ENCODE measurements at places on chromosomes 11 and 22.

DNA sequence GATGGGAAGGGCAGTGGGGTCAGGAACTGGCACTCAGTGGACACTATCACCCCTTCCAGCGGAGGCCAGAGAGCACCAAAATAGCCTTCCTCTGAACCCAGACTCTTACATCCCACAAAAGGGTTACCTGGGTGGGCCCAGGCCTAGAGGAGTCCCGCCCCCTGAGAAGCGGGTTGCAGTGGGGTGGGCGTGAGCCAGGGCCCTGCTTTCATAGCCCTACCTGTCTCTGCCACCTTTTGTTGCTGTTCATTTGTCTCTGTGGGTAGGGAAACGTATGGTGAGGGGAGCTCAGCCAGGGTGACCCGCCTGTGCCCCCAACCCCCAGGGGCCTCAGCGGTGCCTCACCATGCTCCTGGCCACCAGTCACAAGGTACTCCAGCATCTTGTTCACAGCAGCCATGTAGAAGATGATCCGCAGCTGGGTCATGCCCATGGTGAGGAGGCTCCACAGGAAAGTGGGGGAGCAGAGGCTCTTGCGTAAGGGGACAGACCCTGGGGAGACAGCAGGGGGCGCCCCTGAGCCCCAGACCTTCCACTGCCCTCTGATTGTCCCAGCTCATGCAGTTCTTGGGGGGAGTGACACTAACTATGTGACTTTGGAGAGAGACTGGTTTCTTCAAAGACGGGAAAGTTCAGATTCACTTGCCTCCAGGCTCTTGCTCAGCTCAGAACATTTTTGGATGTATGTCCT lies 24.0 kb downstream of the SLC43A1 start:
- DNase-seq: peak; percentile 76

DNA sequence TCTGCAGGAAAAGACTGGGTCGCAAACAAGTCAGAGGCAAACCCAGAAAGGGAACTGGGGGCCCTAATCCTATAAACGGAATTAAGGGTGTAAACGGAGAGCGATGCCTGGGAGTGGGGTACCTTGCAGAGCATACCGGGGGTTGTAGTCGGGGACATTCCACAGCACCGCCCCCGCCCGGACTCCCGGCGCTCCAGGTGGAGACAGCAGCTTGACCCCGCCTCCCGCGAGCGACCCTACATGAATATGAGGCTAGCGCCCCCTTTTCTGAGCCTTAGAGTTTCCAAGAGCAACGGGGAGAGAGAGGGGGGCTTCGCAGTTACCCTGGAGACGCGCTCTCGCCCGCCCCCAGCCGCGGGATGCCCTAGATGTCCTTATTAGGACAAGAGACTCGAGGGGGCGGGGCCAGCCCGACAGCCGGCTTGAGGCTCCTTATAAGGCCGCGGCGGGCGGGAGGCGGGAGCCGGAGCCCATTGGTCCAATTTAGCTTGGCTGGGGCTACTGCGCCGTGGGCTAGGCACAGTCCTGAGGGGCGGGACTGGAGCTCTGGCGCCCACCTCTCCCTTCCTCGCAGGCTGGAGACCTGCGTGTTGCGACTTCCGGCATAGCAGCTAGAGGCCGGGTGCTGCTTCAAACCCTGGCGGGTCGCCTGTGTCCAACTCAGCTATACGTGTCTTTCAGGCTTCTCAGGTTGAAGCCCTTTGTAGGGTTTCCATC lies 980 bp upstream of the MUS81 start:
- DNase-seq: peak; percentile 94

DNA sequence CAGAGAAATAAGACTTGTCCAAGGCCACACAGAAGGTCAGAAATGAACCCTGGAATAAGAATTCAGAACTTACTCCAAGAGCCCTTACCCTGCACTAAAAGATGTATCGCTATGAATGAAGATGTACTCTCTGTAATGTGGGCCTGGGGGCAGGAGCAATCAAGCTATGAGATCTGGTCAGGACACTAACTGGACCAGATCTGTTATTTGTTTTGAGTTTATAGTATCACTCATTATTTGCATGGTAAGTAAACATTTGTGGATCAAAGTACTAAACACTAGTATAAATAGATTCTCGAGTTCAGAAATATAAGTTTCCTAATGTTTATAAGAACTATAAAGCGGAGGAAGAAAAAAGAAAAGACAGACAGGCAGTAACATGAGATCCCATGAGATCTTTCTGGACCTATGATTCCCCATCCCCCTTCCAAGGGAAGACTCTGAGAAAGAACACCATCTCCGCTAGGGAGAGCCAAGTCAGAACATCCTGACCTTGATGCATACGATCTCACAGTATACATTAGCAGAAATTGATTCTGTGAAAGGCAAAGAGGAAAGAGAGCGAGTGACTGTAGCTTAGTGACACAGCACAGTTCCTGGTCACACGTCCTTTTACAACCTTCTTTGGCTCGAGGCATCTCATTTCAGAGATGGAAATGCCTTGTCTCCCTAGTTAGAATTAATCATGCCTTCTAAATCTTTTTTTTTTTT lies 71.2 kb downstream of the USP35 start:
- DNase-seq: no peak

DNA sequence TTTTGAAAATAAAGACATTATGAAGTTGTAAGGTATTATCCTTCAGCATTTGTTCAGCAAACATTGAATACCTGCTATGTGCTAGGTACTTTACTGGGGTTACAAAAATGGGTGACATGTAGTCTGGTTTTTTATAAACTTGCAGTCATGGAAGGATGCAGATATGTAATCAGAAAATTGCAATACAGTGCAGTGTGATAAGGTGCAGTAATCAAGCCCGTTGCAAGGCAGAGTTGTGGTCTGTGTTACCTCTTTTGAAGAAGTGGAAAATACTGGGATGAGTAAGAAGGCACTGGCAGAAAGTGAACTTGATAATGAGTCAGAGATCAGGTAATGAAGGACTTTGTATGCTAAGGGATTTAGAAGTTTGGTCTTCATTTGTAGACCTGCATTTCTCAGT lies 8.1 kb downstream of the FBXO7 start:
- peak; percentile 72 for DNase-seq

GRCh38 chr11:93986716-93987115 lies 34.4 kb upstream of the HEPHL1 start:
- DNase-seq: no peak

GRCh38 chr11:44304091-44305025 lies 5.6 kb downstream of the ALX4 start:
- no peak for DNase-seq

DNA sequence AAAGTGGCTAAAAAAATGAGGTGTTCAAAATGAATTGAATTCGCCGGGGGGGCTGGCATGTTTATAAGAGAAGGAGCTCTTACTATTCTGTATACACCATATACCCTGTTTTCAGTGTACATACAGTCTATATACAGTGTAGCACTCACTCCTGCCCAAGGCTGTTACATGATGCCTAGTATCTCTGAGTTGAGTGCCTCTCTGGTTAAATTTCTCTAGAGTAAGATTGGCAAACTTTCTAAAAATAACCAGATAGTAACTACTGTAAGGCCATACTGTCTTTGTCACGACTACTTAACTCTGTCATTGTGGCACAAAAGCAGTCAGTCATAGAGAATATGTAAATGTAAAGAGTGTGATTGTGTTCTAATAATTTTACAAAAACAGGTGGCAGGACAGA lies 58.1 kb downstream of the PHF21A start:
- no peak for DNase-seq

- DNase-seq: no peak
These were observed 67.4 kb upstream of the PITPNB start for GRCh38 chr22:27986459-27986858.

GRCh38 chr11:76259299-76259908 lies 53.1 kb upstream of the WNT11 start:
- no peak for DNase-seq

- no peak for DNase-seq
These were observed at the start of gene MN1 for GRCh38 chr22:27801616-27802345. MN1 (minus strand) TSS chr22:27801756; CDS start chr22:27800543, 1,213 bp downstream.

DNA sequence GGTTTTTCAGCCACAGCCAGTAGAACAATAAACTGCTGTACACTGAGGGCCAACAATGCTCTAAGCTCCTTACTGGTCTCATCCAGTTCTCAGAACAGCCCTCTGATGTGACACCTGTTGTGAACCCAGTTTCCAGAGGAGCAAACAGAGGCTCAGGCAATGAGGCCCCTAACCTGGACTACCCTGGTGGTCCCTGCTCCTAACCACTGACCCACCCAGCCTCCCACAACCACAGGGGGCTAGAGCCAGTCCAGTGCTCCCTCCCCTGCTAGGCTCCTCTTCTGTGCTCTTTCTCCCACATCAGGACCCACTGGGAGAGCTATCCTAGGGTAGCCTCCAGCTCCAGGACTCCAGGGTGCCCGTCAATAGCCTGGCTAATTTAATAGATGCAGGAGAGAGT lies 4.1 kb upstream of the SMARCB1 start:
- no peak for DNase-seq
